HCEC 1CT (cell line): ENCODE measurements at places on chromosomes 13 and 19.

- DNase-seq, result no peak
Observed at GRCh38 chr13:37207691-37208451, 102.4 kb upstream of the CSNK1A1L start.

DNA sequence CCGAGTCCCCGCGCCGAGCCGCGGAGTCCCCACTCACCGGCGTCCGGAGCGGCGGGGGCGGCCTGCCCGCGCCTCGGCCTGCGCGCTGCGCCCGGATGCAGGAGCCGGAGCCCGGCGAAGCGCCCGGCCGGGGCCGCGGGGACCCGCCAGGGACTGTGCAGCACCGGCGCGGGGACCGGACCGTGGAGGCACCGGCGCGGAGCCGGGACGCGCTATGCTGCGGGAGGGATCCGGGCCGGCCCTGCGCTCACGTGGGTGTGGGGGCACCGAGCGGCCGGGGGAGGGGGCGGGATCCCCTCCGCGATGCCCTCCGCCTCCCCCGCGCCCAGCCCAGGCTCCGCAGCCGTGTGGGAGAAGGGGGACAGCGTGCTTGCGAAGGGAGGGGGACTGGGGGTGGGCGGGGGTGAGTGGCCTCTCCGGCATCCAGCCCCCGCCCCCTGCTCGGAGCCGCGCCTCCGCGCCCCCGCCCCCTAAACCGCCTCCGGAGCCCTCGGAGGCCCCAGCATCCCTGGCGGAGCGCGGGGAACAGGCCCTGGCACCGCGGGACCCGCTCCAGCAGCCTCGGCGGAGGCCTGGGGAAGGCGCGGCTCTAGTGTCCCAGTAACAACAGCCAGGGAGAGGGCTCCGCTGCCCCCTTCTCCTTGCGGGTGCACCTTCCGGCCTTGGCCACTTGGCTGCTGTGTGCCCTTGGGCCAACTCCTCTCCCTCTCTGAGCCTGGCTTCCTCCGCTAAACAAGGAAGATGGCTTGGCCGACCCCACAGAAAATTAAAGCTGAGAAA is at the start of gene SLC1A6:
Gene SLC1A6, minus strand, starts transcription at position 389 of the 780 bp plus-strand sequence. CDS start 6,954 bp downstream, outside the sequence.
- no peak for DNase-seq

- DNase-seq, result peak; percentile 81
Observed at GRCh38 chr19:45406226-45407090, at the start of gene POLR1G. TSS of gene POLR1G (plus strand) at chr19:45406644. CDS start at chr19:45406697, 53 bp downstream.

GRCh38 chr19:49601482-49602038 is 10.6 kb downstream of the PRR12 start:
- DNase-seq, result no peak

GRCh38 chr19:53172889-53173288 is 14.0 kb upstream of the ZNF347 start:
- no peak for DNase-seq

- peak; percentile 21 for DNase-seq
Observed at GRCh38 chr19:14361824-14362223, 19.4 kb upstream of the ADGRE5 start.

- DNase-seq, result peak; percentile 59
Observed at GRCh38 chr19:32570081-32570785, 10.8 kb upstream of the PDCD5 start.

DNA sequence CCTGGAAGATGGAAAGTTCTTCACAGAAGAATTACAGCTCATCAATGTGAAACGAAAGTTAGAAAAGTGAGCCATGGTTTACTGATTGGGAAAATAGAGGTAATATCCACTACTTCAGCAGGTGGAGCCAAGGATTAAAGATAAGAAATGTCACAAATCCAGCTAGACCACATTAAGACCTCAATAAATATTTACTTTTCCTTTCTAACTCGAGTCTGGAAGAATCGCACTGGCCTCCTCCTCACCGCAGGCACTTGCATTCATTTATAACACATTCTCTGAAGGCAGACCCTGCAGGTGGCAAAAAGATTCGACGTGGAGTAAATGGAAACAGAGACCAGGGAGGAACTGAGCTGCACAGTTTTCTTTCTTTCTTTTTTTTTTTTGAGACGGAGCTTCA is 7.4 kb downstream of the SLC35E1 start:
- DNase-seq, result no peak

DNA sequence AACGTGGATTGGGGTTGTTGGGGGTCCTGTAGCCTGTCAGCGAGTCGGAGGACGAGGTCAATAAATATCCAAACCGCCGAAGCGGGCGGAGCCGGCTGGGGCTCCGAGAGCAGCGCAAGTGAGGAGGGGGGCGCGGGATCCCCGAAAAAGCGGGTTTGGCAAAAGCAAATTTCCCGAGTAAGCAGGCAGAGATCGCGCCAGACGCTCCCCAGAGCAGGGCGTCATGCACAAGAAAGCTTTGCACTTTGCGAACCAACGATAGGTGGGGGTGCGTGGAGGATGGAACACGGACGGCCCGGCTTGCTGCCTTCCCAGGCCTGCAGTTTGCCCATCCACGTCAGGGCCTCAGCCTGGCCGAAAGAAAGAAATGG is 754 bp upstream of the SIX5 start:
- DNase-seq, result peak; percentile 31

- DNase-seq, result no peak
Observed at GRCh38 chr13:100175078-100175802, 86.3 kb downstream of the PCCA start.

- no peak for DNase-seq
Observed at GRCh38 chr19:30848636-30849425, 476.6 kb downstream of the ZNF536 start.

DNA sequence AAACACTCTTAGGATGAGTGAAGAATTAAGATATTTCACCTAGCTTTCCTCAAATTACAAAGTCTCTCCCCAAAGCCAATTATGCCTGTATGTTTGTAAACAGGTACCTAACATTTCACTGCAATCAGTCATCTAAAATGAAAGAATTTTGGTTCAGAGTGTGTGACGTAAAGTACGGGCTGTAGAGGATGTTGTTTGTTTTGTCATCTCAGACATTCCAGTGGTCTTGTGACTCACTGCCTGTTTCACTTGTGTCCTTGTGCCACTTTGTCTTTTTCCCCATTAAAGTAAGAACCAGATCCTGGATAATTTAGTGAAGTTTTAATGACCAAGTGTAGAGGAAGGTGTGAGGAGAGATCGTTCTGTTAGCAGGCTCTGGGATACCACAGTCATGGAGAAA is 28.6 kb upstream of the EID2 start:
- peak; percentile 18 for DNase-seq

DNA sequence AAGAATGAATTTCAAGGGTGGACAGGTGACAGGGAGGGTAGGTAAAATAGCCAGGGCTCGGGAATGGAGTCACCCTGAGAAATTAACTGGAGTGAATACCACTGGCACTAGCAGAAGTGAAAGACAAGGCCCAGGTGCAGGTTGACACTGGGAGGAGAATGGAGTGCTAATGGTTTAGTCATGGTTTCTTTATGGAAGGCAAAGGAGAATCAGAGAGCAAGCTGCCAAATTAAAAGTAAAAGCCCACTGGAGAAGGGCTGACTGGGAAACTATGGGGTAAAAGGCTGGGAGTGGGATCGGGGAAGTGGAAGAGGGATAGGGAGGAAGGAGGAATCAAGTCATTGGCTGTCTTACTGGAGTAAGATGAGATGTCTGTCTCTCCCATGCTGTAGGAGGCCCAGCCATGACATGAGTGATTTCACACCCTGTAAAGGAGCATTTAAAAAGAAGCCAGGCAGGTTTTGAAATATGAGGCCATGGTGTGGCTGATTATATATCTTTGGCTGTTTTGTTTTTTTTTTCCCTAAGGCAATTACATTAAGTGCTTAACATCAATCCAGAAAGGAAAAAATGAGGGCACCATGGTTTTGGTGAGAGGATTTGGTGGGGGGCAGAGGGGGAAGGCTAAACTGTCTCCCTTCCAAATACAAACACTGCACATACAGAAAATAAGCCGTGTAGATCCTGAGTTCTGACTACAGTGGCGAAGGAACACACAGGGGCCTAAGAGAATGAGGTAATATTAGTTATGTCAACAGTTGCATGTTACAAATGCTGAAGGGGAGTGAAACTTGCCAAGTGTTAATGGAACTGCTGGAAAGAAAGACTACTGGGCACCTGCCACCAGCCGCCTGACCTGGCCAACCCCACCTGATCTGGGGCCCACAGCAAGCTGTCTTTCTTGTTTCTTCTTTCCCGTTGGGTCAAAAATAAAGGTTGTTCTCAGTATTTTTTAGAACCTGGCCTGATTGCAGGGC is 183.5 kb upstream of the TSC22D1 start:
- DNase-seq, result no peak

DNA sequence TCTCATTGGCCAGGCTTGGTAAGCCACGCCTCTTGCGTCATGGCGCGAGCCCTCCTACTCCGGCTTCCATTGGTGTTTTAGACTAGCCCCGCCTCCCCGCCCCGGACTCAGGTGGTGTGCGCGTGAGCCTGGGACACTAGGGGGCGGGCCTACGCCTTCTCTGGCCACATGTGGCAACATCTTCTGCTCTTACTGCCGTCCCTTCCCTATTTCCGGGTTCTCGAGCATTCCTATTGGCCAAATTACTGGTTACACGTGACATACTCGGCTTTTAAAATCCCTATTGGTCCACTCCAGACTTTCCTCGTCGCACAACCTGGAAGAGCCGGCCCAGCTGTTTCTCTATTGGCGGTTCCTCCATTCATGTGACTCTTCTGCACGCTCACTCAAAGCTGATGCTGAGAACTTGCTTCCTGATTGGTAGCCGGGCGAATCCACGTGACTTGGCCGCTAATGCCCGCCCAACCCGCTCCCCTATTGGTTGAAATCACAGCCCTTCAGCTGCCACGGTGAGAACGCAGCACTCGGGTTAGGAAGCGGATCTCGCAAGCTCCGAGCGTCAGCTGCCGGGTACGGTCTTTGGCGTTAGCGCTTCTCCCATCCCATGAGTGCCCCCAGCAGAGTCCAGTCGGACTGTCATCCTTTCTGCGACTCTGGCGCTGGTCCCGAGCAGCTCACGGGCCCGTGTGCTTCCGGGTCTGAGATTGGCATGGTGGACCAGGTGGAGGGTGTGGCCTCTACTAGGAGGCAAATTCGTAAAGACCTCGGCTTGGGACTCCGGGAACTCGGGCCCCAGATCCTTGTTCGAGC is at the start of gene BLOC1S3:
Gene BLOC1S3, plus strand, starts transcription at position 523 of the 810 bp plus-strand sequence. CDS start 513 bp downstream, outside the sequence.
- peak; percentile 100 for DNase-seq

DNA sequence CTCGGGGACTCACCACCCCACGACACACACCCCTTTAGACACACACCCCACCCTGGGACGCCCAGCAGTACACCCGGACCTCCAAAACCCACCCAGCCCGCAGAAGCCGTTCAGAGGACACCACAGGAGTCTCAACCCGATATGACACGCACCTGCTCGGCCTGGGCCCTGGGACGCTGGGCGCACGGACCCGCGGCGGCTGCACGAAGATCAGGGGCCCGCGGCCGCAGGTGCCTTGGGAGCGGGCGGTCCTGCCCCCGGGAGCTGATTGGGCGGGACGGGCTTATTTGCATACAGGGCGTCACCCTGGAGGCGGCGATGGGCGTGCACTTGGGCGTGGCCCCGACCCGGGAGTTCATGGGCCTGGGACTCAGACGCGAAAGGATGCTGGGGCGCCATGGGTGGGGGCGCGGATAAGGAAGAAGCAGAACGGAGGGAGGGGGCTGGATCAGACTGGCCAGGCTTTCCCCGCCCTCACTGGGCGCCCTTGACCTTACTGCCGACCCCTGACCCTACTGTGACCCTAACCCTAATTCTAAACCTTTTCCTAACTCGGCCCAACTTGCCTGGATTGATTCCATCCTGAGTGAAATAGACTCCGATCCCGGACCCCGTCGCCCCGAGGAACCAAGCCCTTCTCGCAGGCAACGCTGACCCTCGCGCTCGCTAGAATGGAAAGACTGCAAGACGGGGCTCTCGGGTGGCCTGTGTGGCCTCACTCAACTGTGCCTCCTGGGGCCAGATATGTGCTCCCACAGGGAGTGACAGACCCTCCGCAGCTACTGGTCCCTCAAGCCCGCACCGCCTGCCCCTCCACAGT is at the start of gene MEF2B:
Gene MEF2B, minus strand, starts transcription at position 211 of the 820 bp plus-strand sequence. CDS start 19,528 bp downstream, outside the sequence.
- no peak for DNase-seq

DNA sequence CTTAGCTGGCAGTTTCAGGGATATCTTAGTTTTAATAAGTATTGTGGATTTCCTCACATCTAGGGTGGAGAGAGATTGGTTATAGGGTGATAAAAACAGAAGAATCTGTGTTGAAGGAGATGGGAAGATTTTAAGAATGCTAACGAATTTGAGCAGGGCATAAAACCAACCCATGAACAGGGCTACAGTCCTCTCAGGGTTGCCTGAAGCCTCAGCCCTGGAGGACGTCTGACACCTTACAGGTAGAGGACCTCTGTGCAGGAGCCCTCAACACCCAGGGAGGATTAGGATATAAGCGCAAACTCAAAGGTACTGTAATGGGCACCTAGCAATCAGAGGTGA is 461 bp upstream of the WASF3 start:
- DNase-seq, result no peak

DNA sequence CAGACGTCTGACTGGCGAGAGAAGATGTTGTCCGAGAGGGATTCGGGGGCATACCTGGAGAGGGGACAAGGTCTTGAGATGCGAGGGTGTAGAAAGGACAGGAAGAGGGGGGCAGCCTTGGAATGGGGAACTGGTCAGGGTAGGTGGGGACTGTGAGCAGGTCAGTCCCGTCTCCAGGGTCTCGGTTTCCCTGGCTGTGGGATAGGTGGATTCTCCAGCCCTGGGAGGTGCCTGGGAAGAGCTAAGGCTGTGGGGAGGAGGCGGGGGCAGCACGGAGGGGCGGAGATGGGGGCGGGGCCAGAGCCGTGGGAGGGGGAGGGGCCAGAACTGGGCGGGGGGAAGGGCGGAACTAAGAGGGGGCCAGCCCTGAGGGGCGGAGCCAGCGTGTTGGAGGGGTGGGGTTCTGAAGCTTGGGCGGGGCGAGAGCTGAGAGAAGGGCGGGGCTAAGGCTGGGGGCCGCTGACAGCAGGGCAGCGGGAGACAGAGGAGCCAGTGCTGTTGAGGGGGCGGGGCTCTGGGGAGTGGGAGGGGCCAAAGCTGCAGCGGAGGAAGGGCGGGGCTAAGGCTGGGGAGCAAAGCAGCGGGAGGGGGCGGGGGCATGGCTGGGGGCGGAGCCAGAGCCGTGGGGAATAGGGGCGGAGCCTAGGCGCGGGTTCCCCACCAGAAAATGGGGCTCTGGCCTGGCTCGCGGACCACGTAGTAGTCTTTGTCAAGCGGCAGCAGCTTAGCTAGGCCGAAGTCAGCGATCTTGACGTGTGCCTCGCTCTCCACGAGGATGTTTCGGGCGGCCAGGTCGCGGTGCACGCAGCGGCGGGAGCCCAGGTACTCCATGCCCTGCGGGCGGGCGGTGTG is 9.5 kb upstream of the INSL3 start:
- peak; percentile 1 for DNase-seq

DNA sequence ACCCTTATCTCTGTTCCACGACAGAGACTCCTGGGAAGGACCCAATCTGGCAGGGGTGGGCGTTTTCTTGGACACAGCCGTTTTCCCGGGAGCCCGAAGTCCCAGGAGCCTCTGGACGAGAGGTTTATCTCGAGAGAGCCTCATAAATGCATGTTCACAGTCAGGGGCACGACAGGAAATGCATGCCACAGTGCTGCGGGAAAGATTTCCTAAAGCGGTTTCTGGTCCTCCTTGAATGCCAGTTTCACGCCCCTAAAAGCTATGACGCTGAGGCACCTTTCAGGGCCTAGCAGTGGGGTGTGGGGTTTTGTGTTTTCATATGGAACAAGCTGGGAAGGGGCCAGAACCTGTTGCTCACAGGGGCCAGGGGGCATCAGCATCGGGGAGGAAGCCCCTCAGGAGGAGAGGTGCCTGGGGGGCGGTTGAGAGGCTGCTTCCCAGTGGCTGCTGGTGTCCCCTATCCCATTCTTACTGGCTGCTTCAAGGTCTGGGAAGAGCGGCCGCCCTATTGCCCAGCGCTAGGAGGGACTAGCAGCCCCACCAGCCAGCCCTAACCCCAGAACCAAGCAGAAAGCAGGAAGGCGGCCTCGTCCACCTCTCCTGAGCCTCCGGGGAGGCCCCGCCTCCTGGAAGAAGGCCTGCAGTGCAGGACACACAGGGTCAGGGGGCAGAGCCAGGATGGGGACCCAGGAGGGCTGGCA is 157.0 kb downstream of the KDM4B start:
- DNase-seq, result no peak
